ENCODE measurements at places on chromosomes 7 and 10.

- no peak for DNase-seq
Measured at GRCh38 chr7:92750946-92751345, 85.4 kb downstream of the CDK6 start.

- DNase-seq, result no peak
Measured at GRCh38 chr10:91296471-91296870, 76.0 kb downstream of the PCGF5 start.

- DNase-seq, result peak; percentile 41
Measured at GRCh38 chr10:101745074-101745696, 30.7 kb downstream of the FGF8 start.

GRCh38 chr10:74558403-74558802 lies 268.0 kb upstream of the KAT6B start:
- DNase-seq, result no peak

DNA sequence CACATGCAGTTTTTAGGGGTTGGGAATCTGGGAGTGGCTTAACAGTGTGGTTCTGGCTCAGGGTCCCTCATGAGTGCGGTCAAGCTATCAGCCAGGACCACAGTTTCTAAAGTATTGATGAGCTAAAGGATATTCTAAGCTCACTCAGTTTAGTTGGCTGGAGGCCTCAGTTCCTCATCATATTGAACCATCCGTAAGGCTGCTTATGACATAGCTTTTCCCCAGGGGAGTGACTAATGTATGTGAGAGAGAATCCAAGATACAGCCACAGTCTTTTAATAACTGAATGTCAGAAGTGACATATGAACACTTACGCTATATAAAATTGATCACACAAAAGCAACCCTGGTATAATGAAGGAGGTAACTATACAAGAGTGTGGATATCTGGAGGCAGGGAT lies 245.3 kb downstream of the POLR1F start:
- DNase-seq, result no peak

GRCh38 chr7:77466450-77466849 lies 50.3 kb upstream of the GSAP start:
- no peak for DNase-seq

- DNase-seq, result no peak
Measured at GRCh38 chr7:106283501-106283830, 1.3 kb downstream of the NAMPT start.

GRCh38 chr10:25232204-25232603 lies 57.4 kb downstream of the GPR158 start:
- no peak for DNase-seq
